Head of caudate nucleus (tissue), 42 donors: ENCODE measurements at places on chromosomes 1 and 21.
A peak's percentile ranks its signal among the peaks of the same experiment; 100 is the strongest.

- no peak for DNase-seq
These were observed 26.8 kb downstream of the EGLN1 start for GRCh38 chr1:231395076-231395997.

GRCh38 chr1:159974350-159974965 lies 20.4 kb upstream of the SLAMF9 start:
- DNase-seq = no peak

GRCh38 chr1:6167391-6168303 lies 12.5 kb downstream of the CHD5 start:
- no peak for DNase-seq

DNA sequence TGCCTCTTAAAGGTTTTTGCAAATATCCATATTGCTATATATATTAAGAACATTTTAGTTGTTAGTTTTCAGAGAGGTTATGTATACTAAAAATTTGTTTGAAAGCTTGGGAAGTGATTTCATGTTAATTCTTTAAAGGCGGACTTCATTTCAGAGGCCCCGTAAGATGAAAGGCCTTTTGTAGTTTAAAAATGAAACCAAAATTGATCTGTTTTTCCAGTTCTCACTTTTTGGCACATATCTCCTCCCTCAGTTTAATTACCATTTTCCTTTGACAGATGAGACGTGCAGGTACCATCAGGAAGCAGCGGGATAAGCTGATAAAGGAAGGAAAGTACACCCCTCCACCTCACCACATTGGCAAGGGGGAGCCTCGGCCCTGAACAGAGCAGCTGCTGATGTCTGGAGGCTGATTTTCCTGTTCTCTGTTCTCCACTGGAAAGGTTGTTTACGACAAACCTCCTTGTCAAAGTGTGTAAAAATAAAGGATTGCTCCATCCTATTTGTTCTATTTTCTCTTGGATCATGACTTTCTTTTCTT lies 8.0 kb downstream of the NDUFS5 start:
- DNase-seq = no peak

DNA sequence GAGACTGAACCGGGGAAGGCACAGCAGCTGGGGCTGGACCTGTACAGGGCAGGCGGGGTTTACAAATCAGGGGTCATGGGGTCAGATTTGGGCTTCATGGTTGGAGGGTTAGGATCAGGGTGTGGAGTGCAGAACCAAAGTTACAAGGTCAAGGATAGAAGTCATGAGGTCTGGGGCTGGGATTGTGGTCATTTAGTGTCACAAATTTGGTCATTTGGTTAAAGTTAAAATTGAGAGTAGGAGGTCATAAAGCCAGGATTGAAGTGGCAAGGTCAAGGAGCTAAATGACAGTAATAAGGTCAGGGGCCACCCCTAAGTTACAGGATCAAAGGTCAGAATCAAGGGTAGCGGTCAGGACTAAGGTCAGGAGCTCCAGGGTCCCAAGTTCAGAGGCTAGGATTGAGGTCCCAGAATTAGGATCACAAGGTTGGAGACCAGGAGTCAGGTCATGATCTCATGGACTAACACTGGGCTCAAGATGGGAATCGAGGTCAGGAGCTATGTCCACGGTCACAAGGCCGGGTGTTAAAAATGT lies 20.4 kb downstream of the SERINC2 start:
- no peak for DNase-seq

GRCh38 chr1:9721606-9722377 lies 70.3 kb downstream of the PIK3CD start:
- DNase-seq = peak; percentile 63

DNA sequence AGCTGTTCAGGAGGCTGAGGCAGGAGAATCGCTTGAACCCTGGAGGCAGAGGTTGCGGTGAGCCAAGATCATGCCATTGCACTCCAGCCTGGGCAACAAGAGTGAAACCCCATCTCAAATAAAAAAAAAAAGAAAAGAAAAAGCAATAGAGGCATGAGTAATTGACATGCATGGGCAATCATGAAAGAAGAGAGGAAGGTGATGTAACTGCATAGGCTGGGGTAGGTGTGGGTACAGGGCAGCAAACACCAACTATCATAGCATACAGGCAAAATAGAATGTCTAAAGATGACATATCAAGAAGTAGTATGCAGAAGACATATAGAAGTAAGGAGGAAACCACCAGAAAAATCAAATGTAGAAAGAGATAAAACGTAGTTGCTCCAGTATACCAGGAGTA lies 19.0 kb upstream of the MGST3 start:
- no peak for DNase-seq

DNA sequence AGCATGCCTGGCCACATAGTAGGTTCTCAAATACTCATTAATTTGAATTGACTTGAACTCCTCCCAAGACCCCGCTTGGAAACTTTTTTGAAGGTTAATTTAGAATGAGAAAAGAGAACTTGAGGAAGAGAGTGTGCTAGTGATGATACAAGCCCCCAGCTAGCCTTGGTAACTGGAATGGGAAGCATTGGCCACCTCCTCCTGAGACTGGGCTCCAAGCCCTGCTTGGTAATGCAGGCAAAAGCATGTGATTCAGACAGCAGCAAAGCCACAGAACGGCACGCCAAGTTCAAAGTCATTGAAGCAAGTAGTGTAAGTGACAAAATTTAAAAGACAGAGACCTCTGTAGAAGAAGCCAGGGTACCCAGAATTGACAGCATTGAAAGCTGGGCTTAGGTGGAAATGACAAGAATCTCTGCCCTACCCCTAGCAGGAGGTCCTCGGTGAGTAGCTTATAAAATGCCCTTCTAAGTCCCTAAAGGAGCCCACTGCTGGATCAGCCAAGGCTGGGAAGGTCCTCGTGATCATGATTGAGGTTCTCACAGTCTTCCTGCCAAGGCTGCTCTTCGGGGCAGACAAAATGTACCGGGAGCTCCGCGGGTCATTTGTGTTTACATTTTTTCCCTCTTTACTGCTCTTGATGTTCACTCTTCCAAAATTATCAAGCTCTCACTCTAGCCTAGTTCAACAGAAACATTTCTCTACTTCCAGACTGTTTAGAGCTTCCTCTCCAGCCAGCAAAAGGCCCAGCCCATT lies 99.4 kb downstream of the TSEN15 start:
- DNase-seq = no peak

DNA sequence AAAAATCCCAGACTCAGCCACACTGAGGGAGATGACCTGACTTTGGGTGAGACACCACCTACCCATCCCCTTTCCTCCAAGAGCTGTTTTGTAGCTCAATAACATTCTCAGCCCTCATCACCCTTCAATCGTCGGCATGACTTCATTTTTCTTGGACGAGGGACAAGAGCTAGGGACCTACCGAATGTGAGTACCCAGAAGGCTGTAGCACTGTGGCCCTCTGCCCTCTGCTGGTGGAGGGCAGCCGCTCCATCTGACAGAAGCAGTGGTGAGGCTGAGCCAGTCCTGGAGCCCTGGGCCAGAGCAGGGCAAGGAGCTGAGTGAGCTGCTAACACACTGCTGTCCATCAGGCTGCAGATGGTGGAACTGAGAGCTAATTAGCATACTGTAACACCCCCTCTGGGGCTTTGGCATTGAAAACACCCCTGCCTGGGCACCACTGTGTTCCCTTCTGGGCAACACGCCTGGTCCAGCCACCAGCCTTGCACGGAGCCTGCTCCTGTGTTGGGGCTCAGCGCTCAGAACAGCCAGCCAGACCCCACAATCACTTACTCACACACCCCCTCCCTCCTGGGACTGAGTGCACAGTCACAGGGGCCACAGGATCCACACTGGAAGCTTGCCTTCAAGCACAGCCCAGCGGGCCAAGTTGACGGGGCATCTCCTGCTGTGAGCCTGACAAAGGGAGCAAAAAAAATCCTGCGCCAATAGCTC lies 18.3 kb upstream of the ALPL start:
- DNase-seq = no peak

DNA sequence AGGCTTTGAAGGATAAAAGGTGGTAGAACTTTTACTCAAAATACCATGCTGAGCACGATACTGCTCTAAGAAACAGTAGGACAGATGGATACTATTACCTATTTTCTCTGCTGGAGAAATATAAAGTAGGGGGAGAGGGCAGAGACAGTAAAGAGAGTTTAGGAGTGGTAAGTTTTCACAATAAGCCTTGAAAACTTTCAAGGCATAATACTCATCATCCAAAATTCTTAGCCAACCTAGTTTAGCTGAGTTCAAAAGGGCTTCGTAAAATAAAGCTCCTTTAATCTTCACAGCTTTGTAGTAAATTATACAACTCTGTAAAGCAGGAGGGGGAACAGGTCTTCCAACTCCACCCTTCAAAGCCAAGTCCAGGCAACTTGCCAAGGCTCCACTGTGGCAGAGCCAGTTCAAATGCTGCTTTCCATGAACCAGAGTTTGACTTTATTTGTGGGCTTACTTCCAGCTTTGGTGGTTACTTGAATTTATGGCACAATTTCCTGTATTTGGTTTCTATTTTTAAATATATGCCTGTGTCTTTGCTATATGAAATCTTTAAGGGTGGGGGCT lies 15.5 kb downstream of the TEX38 start:
- peak; percentile 33 for DNase-seq

DNA sequence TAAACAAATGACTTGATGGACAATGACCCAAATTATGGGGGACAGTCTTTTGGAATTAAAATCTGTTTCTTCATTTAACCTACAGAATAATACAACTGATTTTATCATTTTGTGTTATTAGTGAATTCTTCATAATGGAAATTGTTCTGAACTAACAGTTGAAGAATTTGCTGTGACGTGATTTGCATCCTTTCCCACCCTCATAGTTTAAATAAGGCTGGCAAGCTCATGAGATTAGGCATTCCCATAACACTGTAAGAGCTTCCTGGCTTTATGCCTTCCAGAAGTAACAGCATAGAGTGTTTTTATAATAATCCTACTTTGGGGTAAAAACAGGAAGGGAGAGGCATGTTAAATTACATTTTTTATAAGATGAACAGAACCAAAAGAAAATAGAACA lies 95.7 kb downstream of the ATP6V1G3 start:
- no peak for DNase-seq

DNA sequence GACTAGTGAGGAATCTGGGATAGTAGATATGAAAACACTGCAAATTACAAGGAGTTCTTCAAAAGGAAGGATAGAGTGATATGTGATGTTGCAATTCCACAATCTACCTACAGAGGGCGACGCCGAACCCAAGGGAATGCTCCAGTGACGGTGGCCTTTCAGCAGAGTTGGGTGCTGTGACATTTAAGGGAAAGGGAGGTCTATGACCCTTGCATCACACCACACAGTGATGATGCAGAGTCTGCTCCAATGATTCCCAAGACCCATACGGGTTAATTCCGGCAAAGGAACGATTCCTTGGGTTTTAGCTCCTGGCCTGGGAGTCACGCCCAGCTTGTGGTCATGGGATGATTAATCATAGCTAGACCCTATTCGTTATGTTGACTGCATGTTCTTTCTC lies 123.0 kb upstream of the IGSF21 start:
- no peak for DNase-seq

- DNase-seq = no peak
These were observed 102.8 kb downstream of the POFUT2 start for GRCh38 chr21:45184869-45185268.

DNA sequence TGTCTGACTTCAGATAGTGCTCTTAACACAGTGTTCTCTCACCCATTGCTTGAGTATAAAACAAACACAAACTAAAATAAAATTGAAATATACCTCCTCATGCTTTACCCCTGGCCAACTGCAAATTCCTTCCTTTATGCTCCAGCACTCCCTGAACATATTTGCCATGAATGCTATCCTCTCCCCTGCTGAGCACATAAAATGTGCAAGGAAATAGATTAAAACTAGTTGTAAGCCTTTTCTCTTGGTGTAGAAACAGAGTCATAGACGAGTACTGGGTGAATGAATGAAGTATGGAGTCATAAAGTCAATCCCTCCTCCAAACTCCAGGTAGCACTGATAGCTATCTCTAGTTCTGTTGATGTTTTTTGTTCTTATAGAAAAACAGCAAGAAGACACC lies 2.6 kb downstream of the GPR161 start:
- DNase-seq = no peak

- no peak for DNase-seq
These were observed 5.1 kb downstream of the ABCG1 start for GRCh38 chr21:42223826-42224575.

DNA sequence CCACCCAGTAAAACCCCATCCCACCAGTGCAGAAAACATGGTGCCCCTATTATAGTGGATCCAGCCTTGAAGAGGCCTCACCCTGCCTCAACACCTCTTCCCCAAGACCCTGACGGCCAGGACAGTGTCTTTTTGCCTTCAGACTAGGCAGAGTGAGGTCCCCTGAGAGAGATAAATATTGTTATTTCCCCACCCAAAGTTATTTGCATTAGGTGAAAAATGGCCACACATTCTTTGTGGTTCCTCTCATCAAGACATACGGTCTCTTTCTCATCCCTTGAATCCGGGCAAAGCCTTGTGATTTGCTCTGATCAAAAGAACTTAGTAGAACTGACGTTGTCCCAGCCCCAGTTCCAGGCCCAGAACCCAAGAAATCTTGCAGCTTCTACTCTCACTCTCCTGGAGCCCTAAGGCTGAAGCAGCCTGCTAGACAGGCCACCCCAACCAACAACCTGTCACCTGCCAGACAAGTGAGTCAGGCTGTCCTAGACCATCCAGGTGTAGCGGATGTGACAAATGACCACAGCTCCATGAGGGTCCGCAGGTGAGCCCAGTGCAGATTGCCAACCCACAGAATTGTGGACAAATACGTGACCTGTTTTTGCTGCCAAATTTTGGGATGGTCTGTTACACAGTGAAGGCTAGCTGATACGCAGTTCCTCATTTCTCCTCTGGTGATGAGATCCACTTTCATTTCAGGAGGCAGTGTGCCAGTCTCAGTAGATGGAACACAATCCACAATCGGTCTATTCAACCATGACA lies 8.1 kb upstream of the SSU72 start:
- DNase-seq = no peak

DNA sequence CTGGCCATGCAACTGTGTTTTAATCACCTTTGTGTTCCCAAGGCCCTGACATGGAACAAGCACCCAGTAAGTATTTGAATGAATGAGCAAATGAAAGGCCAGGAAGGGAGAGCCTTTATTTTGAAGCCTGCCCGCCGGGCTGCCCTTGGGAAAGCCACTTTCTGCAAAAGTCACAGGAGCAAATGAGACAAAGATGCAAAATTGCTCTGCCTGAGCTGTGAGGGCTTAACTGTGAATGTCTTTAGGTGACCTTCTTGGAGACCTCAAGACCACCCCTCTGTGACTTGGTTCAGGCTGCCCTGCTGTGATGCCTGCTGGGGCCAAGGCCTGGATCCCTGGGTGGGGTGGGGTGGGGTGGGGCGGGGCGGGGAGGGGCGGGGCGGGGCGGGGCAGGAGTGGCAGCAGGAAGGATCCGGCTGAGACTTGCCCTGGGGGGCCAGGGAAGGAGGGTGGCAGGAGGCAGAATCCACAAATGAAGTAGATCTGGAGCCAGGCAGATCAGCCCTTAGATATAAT lies 54.0 kb downstream of the RUNX3 start:
- DNase-seq = peak; percentile 9
